H1 (cell line): ENCODE measurements at places on chromosomes 5 and 9. TPM values are rescaled to one million over a fixed set of nuclear protein-coding genes. Genes with fewer than 3 reads are reported as not detected.

DNA sequence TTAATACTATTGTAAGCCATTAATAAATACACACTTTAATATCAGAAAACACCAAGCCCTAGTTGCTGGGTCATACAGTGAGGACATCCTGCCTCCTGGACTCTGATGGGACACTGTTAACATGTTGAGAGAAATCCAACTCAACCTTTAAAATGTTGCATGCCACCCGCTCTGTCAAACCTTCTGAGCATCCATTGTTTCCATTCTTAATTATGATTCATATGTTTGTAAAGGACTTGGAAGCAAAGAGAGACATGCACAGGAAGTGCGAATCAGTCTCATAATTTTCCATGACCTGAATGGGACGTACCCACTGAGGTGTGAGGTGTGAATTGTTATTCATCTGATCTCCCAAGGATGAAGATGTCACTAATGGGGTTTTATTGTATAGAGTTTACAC is 186.4 kb downstream of the CAAP1 start:
- no peak for DNase-seq

DNA sequence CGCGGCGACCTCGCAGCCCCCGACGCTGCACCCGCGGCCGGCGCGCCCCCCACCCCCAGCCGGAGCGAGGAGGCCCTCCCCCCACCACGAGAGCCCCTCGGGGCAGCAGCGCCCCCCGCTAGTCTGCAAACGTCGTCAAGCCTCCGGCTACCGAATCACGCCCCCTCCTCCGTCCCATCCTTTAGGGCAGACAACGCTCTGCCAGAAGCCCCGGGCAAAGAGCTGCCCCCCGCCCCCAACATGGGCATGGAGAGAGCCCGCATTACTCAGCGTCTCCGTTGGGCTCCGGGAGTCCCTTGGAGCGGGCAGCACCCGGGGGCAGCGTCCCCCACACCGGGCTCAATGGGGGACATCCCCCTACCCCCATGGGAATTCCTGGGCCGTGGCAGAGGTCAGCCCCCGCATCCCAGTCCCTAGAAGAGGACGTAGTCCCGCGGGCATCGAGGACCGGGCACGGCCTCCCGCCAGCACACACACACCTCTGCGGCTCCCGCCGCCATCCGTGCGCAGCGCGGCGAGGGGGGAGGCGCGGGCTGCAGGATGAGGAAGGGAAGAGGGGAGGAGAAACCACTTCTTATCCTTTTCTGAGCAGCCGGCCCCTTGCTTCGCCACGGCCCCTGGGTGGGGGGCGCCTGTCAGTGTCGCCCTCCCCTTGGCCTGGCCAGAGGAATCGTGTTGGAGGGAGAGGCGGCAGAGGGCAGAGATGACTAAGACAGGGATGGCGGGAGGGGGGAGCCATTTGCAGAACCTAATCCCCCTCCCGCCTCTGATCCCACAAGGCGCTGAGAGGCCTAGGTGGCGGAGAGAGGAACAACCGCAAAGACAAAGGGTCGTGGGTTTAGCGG is 750 bp downstream of the DNM1 start:
- DNase-seq, result peak; percentile 81

DNA sequence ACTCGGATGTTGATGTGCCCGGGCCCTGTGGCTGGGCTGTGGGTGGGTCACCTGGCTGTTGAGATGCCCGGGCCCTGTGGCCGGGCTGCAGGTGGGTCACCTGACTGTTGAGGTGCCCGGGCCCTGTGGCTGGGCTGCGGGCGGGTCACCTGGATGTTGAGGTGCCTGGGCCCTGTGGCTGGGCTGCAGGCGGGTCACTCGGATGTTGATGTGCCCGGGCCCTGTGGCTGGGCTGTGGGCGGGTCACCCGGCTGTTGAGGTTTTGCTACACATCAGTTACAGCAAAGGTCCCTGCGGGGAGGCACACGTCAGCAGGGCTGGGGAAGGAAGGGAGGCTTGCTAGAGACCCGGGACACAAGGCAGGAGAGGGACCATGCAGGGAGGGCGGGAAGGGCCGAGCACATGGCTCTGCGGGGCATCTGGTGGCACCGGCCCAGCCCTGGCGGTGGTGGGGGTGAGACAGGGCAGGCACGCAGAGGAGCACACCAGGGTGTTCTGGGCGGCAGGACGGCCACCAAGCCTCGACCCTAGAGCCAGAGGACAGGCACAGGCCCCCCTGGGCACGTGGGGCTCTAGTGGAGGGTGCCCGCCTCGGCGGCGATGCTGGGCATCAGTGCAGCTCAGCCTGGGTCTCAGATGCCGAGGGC is 35.4 kb downstream of the PNPLA7 start:
- DNase-seq, result no peak

DNA sequence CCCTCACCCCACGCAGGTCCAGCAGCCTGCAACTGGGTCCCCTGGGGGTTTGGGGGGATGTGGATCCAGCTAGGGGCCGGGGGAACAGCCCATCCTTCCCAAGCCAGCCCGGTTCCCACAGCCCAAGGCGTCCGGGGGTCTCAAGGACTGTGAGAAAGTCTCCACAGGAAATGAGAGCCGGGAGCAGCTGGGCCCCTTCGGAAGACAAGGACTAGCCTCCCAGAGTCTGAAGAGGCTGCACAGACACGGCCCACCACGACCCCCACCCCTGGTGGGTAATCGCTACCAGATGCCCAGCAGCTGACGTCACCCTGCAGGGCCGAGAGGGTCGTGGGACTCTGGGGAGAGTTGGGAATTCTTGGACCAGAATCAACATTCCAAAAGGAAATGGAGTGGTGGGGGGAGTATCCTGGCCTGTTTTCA is 10.5 kb downstream of the SH2D3C start:
- DNase-seq, result no peak

DNA sequence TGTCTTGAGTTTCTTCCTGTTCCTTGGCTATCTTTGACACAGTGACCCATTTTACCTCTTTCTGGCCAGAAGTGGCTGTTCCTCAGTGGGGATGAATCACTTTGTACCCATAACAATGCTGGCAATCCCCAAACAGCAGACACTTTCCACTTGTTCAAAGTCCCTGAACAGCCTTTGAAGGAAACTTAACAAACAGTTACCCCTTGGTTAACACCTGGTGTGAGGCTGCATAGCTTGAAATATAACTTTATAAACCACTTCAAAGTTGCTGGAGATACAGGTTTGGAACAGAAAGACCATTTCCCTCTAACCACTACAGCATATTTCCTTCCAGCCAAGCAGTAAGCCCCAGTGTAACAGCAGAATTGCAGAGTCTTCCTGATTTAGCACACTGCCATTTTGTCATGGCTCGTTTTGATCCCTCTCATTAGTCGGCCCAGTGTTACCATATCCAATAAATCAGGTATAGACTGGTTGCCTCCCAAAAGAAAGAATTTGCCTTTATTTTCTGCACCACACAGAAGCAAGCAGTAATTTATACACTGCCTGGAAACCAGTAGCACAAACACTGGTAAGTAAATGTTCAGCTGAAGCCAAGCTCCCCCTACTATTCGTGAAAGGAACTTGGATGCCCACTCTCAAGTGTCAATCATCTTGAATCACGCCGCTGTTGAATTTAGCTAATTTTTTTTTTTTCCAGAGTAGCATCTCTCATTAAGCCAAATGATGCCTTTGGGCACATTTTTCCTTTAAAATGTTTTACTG is 225.9 kb downstream of the PIK3R1 start:
- DNase-seq, result no peak

- DNase-seq, result no peak
These were observed 25.9 kb downstream of the SRFBP1 start for GRCh38 chr5:121987685-121988073.

The PRLR gene
- 2.5 and 2.7 TPM in 2 replicates for total RNA-seq
